ENCODE measurements at places on chromosomes 13 and 19.

DNA sequence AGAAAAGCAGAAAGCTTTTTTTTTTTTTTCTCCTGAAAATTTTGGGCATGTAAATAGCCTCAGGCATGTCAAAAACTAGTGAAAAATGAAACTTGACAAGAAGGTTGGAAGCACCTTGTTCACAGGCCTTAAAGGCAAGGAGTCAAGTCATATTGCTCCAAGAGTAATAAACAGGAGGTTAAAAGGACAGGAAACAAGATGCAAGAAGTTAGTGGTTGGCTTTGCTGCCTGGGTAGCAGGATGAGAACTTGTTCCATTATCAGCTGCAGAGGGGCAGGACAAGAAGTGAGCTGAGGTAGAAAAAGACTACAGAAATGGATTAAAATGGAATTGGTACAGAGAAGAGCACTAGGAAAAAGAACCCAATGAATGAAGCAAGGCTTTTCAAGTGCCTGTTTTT lies 242.6 kb downstream of the DCT start:
- no peak for DNase-seq

GRCh38 chr13:28339419-28339818 lies 155.5 kb downstream of the FLT1 start:
- no peak for DNase-seq

DNA sequence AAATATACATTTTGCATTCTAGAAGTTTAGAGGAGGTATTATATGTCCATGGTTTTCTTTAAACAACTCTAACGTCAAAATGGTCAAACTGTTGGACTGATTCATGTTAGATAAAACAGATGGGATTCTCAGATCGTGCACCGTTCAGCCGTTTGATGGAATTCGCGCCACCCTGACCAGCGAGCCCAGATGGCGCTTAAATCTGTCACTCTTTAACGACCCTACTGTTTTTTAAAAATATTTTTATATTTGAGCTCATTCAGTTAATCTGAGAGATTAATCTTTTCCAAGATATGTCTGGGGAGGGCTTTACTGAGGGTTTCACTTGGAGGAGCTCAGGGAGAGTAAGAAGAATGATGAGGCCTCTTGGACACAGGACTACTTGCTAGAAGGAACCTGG lies 164.4 kb downstream of the TM9SF2 start:
- no peak for DNase-seq

DNA sequence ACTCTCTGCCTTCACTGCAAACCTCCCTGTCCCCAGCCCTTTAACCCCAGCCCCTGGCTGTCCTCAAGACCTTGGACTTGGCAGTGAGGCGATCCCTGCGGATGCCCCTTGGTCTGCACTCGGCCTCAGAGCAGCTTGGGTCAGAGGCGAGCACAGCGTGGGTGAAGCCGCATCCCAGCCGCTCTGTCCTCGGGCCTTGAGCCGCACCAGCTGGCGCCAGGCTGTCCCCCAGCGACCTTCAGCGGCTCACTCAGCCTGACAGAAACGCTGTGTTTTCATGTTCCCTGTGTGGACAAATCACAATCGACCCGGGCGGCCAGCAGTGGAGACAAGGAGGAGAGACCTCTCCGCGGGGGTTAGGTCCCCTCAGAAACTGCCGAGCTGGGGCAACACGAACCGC lies 52.0 kb downstream of the GNG7 start:
- no peak for DNase-seq

Data from SJCRH30 (cell line).